ENCODE measurements at places on chromosomes 5 and 9. TPM values are rescaled to one million over a fixed set of nuclear protein-coding genes. Genes with fewer than 3 reads are reported as not detected.

The TMOD1 gene
- total RNA-seq: 17.2 TPM

The NTRK2 gene
- 66.0 TPM for total RNA-seq

The PCDHB12 gene
- 9.3 TPM for total RNA-seq

The CXCL14 gene
- total RNA-seq: 37.1 TPM

The SPATA31D4 gene
- not detected for total RNA-seq

The PHF24 gene
- total RNA-seq: 0.23 TPM

The CDC20B gene
- total RNA-seq: 0.29 TPM

The CCDC183 gene
- 3.1 TPM for total RNA-seq

The ADAMTS12 gene
- 26.5 TPM for total RNA-seq

The DOK3 gene
- 11.3 TPM for total RNA-seq

The ADAMTS13 gene
- 6.0 TPM for total RNA-seq

The PRDM9 gene
- total RNA-seq: not detected

The SKIC3 gene
- total RNA-seq: 116 TPM
